ENCODE measurements at places on chromosomes 5 and 9.

GRCh38 chr5:1103505-1104326 lies 8.1 kb downstream of the SLC12A7 start:
- DNase-seq = no peak

GRCh38 chr5:14664270-14665100 lies at the start of gene OTULIN:
OTULIN (plus strand) TSS chr5:14664718; CDS start chr5:14664826, 108 bp downstream.
- DNase-seq = peak; percentile 71

DNA sequence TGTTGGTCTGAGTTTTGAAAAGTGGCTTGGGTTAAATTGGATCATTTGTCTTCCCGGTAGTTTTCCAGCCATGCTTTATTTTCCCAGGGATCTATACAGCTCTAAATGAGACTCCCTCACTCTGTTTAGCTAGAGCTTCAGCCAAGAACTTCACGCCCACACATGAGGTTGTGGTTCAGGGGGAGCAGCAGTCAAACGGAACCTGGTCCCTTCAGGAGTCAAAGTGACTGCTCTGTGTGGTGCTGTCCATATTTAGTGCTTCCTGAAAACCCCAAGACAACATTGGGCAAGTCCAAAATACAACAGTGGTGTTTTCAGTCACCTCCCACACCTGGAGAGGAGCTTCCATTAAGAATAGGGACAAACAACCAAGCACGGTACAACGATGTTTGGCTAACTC lies 90.5 kb downstream of the ANKH start:
- DNase-seq = no peak

GRCh38 chr9:89311346-89312221 lies 589 bp downstream of the CKS2 start:
- no peak for DNase-seq

DNA sequence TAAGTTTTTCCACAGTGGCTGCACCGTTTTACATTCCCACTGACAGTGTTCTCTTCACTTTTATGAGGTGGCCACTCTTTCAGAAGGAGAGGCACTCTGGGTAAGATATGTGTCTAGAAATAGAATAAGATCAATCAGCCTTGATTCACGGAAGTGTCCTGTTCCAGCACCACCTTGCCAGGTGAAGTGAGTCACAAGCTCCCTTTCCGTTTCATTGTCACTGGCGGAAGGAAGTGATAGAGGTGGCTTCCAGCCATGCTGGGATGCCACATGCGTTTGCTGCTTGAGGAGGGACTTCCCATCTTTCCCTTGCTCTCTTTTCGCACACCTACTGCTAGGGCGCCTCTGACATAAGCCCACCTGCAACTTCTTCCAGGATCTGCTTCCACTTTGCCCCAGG lies 217.1 kb downstream of the PIK3R1 start:
- no peak for DNase-seq

DNA sequence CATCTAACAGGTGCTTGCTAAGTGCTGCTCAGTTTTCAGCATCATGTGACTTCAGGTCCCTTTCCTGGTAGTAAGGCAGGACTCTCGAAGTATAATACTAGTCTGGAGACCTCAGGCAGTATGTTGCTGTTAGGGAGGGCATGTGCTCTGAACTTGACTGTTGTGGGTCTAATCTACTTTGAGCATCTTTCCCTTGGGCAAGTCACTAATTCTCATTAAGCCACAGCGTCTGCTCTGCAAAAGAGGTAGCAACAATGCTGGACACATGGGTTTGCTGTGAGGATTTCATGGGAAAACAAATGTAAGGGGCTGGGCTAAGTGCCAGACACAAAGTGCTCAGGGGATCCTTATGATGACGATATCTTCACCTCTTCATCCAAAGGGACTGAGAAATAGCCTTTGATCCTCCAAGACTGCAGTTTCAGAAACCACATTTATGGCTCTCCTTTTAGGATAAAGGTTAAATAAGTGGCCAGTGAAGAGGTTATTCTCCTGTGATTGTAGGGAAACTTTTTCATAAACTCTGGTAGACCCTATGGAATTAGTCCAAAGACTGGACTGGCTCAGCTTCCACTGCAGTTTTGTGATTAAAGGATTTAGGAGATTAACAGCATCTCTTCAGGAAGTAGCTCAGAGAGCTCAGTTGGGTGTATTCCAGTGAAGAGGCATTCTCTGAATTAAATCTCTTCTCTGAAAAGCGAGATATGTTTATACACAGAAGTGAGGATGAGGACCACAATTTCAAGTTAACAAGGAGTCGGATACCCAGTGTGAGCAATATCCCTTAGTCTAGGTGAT lies 216.6 kb downstream of the SGCD start:
- DNase-seq = no peak

GRCh38 chr5:6734781-6735180 lies 21.5 kb downstream of the TENT4A start:
- DNase-seq = no peak

DNA sequence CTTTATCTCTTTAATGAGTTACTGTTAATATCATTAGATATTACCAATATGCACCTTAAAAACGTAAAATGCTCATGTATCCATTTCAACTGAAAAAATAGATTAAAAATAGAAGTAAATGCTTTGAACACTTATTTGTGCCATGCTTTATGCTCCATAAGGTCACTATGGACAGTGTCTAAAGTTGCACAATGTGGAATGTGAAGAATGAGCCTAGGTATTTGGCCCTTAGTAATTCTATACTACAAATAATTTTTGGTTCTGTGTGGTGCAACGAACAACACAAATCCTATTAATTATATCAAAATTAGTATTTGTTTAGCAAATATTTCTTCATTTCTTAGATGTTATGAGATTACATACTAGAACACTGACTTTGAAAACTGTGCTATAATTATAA lies 469.9 kb upstream of the TUSC1 start:
- no peak for DNase-seq

DNA sequence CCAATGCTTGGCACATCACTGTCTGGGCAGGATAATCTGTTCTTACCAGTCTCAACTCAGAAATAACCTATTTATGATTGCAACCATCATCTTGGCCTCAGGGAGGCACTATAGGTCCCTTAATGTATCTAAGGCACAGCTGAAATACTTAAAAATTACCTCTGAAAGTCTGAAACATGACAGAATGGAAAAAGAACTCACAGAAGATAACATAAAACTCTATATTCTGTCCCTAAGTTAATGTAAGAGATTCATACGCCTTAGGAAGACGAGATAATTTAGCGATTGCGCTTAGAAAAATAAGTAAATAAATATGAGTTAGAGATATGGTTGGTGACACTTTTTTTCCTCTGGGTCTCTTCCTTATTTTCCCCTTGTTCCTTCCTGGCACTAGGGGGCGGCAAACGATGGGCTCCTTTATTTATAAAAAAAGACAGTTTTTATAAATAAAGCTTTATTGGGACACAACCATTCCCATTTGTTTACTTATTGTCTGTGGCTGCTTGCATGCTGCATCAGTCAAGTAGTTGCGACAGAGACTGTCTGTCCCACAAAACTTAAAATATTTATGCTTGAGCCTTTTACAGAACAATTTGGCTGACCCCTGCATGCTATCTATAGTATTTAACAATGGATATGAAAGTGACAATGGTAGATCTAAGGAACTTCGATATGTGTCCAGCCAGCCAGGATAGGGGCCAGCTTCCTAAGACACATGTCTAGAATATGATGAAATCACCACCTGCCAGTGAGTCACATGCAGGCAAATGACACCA lies 79.6 kb downstream of the PDE4D start:
- DNase-seq = no peak

DNA sequence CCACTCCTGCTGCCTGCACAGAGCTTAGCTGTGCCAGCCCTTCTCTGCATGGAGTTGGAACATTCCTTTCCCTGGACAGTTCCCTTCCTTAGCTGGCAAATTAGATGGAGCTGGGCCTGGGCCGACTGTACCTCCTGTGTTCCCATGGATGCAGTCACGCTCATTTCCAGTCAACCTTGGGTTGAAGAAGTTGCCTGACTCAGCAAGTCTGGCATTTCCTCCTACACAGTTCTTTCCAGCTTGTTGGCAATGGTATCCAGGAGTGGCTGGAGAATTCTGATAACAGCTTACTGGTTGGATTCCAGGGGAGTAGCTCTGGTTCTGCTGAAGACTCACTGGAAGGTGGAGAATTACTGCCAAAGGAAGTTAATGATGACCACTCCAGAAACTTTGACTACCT lies 9.2 kb upstream of the TAF1L start:
- peak; percentile 23 for DNase-seq

DNA sequence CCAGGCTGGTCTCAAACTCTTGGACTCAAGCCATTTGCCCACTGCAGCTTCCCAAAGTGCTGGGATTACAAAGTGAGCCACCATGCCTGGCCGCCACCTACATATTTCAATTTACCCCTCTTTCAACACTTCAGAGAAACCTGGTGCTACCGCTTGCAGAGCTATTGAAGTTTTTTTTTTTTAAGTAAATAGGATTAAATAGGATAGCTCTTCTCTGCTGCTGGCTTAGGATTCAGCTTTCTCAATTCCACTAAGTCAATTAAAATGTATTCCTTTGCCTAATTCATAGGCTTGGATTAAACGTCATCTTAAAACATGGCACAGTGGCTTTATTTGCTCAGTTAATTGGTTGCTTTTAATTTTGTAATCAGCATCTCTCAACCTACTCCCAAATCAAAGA lies 41.0 kb downstream of the KIAA1191 start:
- no peak for DNase-seq

DNA sequence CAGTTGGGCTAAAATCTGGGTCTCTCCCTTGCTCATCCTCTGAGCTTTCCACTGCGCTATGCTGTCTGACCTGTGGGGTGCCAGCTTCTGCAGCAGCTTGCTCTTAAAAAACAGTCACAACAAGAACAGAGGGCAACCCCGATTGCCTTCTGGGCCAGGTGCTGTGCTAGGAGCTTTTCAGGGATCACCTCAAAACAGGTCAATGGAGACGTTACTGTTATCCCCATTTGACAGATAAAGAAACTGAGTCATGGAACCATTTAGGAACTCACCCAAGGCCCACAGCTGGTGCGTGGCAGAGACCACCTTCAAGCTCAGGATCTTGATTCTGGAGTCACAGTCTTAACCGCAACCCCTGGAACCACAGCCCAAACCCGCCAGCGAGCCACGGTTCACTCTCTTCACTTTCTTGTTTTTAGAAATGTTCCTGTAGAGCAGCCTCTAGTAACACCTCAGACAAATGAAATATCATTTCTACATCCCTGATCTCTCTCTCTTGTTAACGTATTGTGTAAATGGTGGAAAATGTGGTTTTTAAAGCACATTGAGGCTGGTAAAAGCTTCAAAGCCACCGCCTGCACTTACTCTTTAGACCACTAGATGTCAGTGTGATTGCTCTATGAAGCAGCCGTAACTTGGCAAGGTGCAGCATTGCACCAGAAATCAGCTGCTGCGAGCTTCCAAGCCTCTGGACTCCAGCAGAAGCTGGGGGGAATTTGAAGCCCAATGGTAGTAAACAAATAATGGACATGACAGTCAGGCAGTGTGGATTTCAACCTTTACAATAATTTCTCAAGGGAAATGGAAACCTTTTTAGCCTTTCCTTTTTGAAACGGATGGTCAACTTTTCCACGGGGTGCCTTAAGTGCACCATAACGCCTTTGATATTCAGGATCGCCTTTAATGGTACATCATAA lies 1.7 kb downstream of the FYB1 start:
- peak; percentile 57 for DNase-seq

GRCh38 chr5:128649192-128649591 lies 111.1 kb upstream of the FBN2 start:
- DNase-seq = no peak

DNA sequence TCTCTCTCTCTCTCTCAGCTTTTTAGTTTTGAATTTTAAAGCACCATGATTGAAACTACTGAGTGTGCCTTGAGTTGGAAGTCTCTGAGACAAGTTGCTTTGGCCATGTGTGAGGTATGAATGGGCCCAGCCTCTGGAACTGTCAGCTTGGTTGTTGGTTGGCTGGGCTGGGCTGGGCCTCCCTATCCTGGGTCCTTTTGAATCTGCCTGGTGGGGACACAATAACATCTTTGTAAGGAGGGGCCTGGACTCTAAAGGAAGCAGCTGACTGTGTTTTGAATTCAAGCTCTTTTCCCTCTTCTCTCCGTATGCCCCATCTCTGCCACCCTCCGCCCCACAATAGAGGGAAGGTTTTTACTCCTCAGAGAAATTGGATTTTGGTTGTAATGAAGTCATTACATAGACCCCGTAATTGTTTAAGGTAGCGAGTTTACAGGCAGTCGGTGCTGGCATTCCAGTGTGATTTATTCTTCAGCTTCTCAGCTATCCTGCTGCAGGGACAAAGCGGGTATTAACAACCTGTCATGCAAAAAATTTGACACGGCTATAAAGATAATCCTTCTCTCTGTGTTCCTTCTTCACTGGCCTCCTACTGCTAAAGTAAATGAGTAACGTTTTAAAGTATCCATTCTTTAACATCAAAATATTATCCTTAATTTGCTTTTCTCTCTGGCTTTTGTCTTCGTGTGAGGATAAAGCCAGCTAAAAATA lies 105.4 kb downstream of the DAPK1 start:
- DNase-seq = no peak

- no peak for DNase-seq
Measured at GRCh38 chr9:87795178-87795577, 69.3 kb downstream of the CTSL start.

DNA sequence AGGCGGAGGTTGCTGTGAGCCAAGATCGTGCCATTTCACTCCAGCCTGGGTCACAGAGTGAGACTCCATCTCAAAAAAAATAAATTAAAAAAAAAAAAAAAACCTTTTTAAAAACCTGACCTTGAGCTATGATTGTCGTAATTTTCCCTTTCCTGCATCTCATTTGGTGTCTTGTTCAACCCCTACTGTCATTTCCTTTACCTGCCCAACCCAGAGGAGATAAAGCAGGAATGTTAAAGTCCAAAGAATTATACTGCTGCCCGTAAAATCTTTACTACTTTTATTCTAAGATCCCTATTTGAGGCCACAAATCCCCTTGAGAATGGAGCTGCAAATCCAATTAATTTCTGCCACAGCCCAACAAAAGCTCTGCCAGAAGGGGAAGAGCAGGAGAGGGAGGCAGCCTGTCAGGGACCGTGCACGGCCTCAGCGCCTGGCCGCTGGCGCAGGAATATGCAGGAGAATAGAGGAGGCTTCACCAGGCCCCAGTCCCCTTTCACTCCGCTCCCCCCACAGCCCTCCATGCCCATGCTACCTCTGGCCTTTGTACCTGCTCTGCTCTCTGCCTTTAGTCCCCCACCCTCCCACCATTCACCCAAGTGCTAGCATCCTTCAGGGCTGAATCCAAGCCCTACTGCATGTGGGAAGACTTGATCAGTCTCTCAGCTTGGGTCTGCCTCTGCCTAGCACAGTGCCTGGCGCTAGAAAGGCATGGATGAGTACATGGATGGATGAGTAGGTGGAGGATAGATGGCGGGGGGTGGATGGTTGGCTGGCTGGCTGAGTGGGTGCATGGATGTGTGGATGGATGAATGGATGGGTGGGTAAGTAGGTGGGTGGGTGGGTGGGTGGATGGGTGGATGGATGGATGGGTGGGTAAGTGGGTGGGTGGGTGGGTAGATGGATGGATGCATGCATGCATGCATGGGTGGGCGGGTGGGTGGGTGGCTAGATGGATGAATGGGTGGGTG lies 99.8 kb upstream of the SARDH start:
- no peak for DNase-seq

DNA sequence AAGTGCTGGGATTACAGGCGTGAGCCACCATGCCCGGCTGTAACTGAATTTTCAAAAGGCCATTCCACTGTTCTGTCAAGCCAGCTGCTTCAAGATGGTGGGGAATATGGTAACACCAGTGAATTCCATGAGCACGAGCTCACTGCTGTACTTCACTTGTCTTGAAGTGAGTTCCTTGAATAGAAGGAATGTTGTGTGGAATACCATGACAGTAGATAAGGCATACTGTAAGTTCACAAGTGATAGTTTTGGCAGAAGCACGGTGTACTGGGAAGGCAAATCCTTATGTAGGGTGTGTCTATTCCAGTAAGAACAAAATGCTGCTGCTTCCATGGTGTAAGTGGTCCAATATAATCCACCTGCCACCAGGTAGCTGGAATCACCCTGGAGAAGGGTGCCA lies 6.6 kb upstream of the PRXL2C start:
- no peak for DNase-seq
